ENCODE measurements at places on chromosomes 4 and X. TPM values are rescaled to one million over a fixed set of nuclear protein-coding genes. Genes with fewer than 3 reads are reported as not detected.

Gene CYBB
- 0.02 TPM for total RNA-seq

Gene PTPN13
- total RNA-seq: 45.6 TPM

GRCh38 chr4:95050980-95051701, 293.4 kb downstream of the BMPR1B start:
- no peak for DNase-seq

DNA sequence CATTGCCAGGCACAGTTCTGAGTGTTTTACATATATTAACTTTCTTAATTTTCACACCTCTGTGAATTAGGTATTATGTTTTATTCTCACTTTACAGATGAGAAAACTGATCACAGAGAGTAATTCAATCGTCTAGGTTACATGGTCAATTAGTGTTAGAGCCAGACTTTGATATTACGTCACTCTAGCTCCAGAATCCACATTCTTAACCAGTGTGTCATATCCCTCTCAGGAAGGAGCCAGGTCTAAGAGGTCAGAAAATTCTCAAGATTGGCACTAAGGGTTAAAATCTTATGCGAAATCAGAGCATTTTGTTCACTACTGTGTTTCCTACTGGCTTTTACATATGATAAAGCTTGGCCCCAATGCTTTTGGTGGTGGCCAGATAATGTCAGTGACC, 7.4 kb downstream of the DMP1 start:
- DNase-seq: peak; percentile 56

GRCh38 chrX:46579250-46579649, 5.7 kb downstream of the CHST7 start:
- DNase-seq: no peak

DNA sequence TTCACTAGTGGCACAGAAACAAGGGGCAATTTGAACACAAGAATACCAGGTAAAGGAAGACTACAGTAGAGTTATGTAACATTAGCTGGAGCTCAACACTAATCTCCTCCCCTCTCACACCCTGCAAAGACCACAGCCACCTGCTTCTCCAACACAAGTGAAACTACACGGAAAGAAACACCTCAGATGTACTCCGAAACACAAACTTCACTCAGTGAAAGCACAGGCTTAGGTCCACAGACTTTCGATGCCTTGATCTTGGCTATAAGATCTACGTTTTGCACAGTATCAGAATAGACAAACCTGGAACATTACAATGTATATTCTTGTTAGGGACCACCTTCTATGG, 7.6 kb downstream of the ACSL1 start:
- DNase-seq: no peak

DNA sequence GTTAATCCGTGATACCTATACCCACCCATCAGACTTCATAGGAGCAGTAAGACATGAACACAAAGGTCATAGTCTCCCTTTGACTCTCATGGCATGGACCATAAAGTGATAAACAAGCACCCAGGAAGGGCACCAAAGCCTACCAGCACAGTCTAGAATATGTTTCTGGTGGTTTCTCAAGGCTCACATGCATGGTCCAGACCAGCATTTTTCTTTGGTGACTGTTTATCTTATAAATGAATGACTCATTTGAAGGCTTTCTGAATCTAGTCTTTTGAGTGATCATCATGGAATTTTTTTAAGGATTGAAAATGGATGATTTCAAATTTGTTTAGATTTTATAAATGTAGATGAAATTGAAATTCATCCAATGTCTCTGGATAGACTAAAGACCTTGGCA, 32.0 kb upstream of the AMELX start:
- peak; percentile 3 for DNase-seq

DNA sequence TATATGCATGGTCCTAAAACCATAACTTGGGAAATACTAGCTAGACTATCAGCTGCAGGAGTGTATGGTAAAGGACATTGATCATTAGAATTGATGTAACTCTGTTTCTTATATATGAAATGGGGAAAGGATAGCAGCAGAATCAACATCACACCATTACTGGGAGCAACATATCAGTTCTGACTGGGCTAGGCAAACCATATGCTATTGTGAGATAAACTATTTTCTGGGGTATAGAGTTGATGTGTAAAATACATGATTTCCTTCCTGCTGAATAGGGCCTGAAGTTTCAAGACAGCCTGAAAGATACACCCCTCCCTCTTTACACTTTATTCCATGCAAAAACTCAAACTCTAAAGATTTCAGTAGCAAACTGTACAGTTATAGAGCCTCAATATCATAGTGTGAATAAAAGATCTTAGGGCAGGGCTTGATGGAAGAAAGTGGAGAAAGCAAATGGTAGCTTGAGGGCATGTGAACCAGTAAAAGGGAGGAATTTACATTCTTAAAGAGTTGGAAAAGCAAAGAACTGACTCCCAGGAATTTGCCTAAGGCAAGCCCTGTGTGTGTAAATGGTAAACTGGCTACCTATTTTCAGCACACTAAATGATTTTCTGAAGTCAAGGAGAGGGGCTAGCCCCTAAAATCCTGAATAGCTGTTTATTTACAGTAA, 404.1 kb downstream of the MAPK10 start:
- DNase-seq: no peak

DNA sequence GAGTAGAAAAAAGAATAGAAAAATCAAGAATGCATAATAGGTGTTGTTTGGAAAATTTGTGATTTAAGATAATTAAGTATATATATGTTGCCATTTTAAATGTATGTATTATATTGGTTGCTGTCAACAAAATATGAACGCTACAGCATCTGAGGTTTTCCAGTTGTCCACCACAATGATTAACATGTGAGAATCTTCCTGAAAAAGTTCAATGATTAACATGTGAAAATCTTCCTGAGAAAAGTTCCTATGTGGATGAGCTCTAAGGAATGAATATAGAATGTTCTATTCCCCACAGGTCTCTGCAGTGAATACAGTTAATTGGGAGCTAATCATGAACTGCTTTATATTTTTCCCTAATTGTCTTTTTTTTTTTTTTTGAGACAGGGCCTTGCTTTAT, 214.7 kb downstream of the CBR4 start:
- DNase-seq: no peak
